ENCODE measurements at places on chromosomes 5 and 9.

DNA sequence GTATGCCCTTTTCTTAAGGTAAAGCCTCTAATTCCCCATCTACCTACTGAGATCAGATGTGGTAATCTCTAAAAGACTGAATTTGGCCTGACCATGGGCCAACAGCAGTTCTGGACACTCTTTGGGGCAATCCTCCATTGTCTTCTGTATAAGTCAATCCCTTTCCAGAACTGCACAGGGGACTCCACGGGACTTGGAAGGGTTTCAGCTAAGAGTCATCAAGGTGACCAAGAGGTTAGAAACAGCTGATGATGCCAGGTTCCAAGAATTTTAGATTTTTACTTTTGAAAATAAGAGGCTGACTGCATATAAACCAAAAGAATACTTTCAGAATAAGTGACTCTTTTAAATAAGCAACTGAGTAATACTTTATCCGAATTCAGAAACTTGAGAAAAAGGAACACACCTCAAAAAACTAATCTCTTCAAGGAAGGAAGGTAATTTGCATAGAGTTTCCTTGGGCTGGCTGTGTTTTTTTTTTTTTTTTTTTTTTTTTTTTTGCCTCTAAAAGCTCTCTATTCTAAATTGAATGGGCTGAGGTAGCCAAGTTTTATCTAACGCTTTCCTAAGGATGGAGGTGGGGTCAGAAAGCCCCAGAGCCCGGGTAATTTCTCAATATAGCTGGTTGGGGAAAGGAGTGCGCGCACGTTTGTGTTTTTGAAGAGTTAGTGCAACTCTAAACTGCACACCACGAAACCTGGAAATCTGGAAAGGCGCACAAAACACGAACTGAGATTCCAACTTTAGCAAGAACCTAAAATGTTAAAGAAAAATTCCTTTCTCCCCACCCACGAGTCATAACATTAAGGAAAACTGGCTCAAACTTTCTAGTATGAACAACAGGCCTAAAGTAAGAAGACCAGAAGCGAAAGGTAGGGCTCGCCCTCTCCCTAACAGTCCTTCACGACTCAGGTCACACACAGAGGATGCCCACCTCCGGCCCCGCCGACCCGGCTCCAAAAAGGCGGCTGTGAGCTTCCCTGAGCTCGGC lies 1.3 kb downstream of the VCP start:
- no peak for DNase-seq

DNA sequence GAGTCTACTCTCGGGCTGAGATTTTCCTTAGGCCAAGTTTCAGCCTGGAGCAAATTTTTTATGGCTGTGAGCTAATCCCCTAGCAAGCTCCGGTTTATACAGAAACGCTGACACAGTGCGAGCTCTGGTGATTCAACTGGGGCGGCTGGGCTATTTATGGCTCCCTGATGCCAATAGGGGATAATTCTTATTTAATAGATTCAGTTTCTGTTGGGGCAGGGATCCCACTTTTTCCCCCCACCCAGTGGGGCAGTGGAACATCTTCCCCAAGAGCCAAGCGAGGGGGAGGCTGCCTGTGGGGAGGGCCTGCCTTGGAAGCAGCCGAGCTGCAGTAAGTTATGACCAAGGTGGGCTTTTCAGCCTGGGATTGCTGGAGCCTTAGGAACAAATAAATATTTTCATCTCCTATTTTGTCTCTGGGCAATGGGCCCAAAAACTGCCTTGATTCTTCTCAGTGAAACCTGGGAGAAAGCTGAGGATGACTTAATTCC lies 129.1 kb downstream of the MACROH2A1 start:
- no peak for DNase-seq

DNA sequence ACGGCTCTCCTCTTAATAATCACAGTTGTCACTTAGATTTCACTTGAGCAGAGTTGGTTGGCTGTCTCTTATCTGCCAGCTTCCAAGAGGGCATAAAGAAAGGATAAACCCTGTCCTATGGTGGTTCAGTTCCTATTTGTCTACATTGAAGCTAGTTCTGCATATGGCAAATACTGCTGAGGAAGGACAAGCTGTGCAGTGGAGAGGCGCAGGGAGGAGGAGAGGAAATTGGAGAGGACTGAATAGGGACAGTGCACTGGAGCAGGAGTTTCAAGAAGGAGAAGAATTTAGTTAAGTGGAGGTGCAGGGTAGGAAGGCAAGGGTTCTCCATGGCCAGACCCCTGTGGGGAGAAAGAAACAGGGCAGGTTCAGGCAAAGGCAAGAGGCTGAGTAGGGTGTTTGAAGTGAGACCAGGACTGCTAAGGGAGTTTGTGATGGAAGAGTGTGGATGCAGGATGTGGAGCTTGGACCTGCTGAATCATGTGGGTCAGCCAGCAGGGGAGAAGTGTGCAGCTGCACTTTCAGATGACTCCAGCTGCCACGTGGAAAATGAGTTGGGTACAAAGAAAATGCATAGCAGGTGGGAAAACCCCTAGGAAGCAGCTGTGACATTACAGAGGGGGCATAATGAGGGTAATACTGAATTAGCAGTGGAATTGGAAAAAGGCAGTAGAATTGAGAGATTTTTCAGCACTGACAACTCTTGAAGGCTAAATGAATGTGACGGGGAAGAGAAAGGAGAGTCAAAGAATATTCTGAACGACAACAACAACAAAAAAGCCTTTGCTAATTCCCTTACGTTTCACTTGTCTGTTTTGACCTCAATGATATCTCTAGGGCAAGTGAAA lies 66.8 kb downstream of the MAMDC2 start:
- no peak for DNase-seq

- no peak for DNase-seq
Observed at GRCh38 chr5:157670662-157671591, at the start of gene C5orf52. Gene C5orf52 (plus strand): TSS chr5:157671533. CDS start chr5:157671615, 82 bp downstream.

GRCh38 chr9:28158451-28158850 lies 585.2 kb upstream of the C9orf72 start:
- no peak for DNase-seq

GRCh38 chr9:95065224-95065623 lies 252.3 kb downstream of the FANCC start:
- DNase-seq, result no peak

DNA sequence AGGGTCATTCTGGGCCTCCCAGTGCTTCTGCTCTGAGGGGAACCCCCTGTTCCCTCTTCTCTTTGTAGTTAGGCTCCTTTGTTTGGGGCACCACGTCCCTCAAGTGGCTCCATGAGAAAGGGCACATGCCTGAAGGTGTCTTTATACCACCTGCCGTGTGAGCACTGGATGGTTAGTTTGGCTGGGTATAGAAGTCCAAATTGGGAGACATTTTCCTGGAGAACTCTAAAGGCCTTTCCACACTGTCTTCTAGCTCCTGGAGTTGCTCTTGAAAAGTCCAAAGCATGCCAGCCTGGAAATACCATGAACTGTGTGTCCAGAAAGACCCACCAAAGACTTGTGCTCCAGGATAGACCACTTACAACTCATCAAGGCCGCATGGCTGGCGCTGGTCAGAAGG lies 11.1 kb upstream of the CCDC187 start:
- no peak for DNase-seq

- DNase-seq, result no peak
Observed at GRCh38 chr5:146079695-146080373, 25.5 kb downstream of the PLAC8L1 start.

DNA sequence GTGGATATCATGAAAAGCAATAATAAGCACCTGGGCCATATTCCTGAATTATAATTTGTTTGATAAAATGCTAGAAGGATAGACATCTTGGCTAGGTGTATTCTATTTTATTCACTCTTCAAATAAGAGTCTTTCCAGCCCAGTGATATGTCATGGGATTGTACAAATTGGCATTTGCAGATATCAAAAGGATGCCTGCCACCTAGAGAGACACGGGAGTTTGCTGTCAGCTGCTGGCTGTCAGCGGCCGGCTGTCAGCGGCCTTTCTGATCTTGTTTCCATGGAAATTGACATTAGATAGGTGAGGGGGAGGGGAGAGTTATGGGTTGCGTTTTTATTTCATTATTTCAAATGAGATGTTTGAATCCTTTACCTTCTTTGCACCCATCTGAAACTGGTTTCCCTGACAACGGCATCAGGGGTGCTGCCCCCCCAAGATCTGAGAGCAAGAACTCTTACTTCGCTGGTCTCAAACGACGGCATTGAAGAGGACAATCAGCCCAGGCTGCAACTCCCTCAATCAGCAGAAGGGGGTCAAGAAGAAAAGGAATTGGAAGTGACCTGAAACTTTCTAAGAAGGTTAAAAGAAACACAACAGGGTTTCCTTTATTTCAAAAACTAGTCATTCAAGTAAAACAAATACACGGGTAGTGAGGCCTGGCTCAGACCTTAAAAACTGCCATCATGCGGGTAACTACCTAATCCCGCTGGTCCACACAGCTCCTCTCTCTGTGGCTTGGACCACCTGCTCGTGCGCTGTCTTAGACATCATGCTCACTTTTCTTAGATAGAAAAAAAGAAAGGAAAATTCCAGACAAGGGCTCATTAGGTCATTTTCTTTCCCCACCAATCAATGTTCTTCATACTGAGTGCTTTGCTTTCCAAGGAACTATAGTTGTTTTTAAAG lies 115.7 kb downstream of the TLE1 start:
- no peak for DNase-seq

DNA sequence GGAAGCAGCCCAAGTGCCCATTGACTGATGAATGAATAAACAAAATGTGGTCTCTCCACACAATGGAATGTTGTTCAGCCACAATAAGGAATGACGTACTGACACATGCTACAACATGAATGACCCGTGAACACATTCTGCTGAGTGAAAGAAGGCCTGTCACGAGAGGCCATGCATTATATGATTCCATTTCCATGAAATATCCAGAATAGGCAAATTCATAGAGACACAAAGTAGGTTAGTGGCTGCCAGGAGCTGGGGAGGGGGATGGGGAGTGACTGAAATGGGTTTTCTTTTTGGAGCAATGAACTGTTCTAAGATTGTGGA lies 41.4 kb downstream of the BICD2 start:
- DNase-seq, result no peak

DNA sequence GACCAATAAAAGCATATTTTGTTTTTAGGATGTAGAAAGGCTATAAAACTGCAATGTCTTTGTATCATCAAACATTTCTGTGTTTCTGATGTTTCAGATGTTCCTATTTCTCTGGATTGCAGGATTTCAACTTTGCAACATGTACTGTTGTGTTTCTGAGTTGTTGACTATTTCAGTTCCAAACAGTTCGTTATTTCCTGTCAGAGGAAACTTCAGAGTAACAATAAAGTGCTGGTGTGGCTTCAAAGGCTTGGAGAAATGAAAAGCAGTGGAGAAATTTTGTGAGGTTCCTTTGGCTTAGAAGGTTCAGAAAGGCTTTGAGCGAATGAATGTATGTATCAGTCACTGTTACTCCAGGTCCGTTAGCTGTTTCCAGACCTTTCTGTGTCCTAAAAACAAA lies 17.2 kb downstream of the TJP2 start:
- no peak for DNase-seq

DNA sequence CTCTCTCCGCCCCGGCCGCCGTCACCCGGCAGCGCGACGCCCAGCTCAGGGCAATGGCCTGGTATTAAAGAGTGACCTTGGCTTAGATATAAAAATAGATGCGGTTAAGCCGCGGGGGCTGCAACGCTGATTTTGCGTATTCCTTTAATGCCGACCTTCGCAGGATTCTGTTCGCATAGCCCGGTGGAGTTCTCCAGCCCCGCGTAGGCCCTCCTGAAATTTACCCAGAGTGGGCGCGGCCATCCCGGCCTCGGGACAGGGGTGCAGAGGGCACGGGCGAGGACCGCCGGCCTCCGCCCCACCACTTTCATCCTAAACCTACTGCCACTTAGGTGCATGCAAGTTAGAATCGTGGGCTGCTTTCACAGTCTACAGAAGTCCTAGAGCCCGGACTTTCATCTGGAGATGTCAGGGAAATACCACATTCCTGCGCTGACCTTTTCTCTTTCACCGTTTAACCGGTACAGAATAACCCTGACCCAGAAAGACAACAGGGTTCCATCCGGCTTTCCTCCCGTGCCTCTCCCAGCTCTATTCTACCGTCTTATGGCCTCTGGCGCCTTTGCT lies 492 bp upstream of the FAM169A start:
- no peak for DNase-seq

GRCh38 chr5:7410936-7411511 lies 15.1 kb downstream of the ADCY2 start:
- no peak for DNase-seq

- no peak for DNase-seq
Observed at GRCh38 chr9:95725045-95725444, 150.4 kb upstream of the ERCC6L2 start.

- no peak for DNase-seq
Observed at GRCh38 chr9:71885467-71885866, 25.5 kb downstream of the ABHD17B start.

DNA sequence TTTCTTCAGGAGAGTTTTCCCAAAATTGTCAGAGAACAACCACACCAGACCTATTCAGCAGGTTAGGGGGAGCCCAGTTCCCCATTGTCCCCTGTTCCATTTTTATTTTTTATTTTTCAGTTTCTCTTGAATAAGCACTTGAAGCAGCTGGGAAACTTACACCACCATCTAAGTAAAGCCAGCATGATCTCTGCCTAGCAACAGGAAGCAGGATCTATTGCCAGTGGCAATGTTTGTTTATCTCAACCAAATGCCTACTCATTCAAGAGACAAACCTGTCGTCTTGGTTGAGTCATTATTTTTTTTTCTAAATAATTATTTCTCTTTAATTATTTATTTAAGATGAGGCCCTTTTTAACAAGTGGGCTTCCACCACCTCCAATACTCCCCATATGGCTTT lies 379.3 kb downstream of the PLK2 start:
- no peak for DNase-seq

DNA sequence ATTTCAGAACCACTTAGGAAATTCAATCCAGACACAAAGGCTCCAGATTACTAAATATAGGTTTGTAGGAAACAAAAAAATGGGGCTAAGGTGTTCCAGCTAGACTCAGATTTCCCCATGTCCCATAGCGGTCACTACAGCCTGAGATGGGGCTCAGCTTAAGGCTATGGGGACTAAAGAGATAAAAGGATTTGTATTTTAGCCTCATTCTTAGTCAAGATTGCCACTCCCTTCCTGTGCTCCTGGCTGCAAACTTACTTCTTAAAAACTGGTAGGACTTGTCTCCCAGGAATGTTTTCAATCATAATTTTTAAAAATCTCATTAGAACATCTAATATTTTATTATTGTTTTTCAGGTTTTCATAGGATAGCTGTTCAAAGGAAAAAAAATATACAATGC lies 253.8 kb upstream of the DAB2 start:
- DNase-seq, result no peak

GRCh38 chr5:172771439-172772111 lies 580 bp upstream of the DUSP1 start:
- DNase-seq, result no peak

DNA sequence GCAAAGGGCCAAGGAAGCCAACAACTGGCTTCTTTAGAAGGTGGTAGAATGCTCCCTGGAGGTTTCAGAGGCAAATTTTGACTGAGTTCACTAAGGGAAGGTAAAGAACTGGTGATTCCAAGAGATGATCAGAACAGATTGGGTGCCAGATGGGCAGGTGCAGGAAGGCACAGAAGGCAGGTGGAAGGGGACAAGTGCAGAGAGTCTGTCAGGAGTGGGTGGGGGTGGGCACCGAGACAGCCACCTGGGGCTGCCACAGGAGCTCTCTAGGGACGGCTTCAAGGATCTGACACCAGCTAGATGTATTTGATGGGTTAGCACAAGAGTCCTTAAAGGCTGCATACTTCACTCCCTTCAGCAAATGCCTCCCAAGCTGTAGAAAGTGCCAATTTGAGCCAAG lies 207.3 kb downstream of the PTTG1 start:
- DNase-seq, result no peak

GRCh38 chr5:133295520-133295919 lies 243.7 kb downstream of the HSPA4 start:
- DNase-seq, result no peak
